ENCODE measurements at places on chromosomes 1 and 21.

DNA sequence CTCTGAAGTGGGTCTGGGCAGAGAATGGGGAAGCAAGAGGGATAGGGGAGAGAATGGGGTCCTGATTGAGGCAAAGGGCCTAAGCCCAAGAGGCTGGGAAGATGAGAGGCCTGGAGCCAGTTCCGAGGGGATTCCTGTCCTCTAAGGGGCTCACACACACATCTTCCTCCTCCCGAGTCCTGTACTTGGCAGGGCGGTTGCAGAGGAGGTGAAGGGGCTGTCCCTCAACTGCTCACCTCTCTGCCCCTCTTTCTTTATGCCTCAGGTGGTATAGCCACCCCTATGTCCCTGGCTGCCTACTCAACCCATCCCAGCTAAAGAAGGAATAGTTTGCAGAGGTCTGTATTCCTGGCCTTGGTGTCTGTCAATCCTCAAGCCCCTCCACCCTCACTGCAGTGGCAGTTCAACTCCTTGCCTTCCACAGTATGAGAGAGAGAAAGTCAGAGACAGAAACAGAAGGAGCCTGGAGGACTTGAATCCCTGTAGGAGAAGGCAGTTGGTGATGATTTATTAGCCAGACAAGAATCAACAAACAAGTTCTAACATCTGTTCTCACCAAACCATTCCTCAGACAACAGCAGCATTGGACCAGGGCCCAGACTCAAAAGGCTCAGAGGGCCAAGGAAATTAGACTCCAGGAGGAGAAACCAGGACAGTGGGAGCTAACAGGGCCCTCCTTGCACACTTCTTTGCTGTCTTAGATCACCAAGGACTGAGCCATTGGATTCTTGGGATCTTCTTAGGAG is 10.7 kb downstream of the SH2D2A start:
- no peak for DNase-seq

DNA sequence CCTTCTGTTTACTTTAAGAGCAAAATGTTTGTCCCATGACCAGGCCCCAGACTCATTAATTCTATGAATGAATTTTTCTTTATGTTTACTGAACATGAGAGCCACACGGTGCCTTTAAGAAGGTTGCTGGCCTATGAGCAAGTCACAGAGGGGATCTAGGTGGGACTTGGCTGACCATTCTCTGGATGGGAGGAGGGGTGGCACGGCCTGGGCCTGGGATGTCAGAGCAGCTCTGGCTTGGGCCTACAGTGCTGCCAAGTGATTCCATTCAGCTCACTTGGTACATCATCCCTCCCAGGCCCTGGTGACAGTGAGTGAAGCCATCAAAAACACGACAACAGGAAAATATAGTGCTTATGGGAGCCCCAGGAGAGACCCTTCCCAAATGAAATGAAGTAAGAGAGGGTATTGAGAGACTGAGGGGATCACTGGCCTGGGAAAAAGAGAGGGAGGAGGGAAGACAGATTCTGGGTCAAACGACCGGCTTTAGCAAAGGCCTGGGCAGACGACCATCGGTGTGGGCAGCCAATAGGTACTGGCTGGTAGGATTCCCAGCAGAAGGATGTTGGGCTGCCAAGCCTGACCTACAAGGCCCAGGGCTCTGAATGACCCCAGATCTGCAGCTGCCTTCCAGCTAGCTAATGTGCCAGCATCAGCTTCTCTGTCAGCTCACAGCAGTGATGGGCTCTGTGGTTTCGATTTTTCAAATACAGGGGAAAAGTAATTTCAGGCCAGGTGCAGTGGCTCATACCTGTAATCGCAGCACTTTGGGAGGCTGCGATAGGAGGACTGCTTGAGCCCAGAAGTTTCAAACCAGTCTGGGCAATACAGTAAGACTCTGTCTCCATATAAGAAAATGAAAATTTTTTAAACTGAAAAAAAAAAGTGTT is 3.3 kb downstream of the TMEM53 start:
- no peak for DNase-seq

- no peak for DNase-seq
Measured at GRCh38 chr1:35599411-35599810, 26.3 kb downstream of the TFAP2E start.

DNA sequence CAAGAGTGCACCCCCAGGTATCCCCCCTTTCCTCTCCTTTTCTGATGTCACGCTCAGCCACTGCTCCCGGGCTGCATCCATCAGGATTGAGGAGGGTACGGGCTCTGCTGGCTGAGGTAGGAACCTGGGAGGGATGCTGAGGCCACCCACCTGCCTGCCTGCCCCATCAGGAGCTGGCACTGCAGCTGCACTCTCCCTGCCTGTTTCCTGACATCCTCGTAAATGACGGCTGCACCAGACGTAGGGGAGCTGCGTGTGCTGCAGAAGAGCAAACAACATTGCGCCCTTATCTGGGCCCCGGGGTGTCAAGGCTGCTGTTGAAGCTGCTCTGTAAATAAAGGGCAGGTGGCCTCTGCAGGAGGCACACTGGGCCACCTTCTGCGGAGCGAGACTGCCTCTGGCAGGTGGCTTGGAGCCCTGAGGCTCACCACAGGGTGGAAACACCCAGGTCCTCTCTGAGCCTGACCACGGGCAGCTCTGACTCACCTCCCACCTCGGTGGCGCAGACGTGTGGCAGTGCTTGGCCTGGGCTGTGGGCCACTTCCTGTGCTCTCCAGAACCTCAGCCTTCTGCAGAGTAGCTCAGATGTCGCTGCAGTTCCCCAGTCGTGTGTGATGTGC is 30.9 kb downstream of the SNAP47 start:
- DNase-seq, result peak; percentile 66

DNA sequence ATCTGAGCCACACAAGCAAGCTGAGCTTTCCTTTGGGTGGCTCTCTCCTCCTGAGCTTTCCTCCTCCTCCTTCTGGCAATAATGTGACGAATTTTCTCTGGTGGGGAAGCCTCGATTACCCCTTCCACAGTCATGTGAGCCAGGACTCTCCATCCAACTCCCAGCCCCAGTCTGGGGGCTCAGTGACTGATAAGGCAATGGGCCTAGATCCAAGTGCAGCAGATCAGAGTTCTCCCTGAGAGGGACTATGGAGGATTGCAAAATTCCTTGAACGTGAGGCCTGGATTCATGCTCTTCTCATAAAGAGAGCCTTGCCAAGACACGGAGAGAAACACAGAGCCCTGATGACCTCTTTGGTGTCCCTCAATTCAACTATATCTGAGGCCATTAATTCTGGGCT is 31.3 kb upstream of the TRIM67 start:
- no peak for DNase-seq

- DNase-seq, result no peak
Measured at GRCh38 chr1:30751830-30752650, 5.5 kb downstream of the LAPTM5 start.

GRCh38 chr1:5752746-5753548 is 239.3 kb downstream of the NPHP4 start:
- DNase-seq, result no peak

GRCh38 chr1:204730826-204731459 is 45.4 kb upstream of the LRRN2 start:
- no peak for DNase-seq

DNA sequence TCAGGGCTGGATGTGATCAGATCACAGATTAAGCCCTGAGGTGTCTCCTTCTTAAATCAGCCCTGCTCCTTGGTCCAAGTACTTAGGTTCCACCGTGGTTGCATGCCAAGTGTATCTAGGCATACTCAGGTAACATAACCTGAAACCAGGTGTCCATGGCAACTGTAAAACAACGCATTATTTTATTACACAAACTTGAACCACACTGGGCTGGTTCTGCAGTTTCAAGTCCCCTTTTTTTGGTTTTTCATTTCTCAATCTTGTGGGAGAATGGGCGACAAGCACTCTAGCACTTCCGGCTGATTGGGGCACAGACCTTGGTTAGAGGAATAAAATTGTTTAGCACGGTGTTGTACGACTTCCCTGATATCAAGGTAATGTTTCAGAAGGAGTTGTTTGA is 65.2 kb downstream of the GBP6 start:
- no peak for DNase-seq

DNA sequence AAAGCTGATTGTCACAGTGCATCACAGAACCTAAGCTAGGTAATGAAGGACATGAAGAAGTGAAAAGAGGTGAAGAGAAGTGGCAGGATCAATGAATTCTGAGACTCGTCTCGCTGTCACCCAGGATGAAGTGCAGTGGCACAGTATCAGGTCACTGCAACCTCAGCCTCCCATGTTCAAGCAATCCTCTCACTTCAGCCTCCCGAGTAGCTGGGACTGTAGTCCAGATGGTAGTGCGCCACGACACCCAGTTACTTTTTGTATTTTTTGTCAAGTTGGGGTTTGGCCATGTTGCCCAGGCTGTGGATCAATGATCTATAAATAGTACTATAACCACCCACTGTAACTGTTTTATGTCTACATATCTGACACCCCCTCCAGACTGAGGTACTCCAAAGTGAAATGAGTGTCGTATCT is 33.1 kb downstream of the PTP4A2 start:
- DNase-seq, result no peak

- DNase-seq, result no peak
Measured at GRCh38 chr1:14517841-14518180, 80.7 kb upstream of the KAZN start.

DNA sequence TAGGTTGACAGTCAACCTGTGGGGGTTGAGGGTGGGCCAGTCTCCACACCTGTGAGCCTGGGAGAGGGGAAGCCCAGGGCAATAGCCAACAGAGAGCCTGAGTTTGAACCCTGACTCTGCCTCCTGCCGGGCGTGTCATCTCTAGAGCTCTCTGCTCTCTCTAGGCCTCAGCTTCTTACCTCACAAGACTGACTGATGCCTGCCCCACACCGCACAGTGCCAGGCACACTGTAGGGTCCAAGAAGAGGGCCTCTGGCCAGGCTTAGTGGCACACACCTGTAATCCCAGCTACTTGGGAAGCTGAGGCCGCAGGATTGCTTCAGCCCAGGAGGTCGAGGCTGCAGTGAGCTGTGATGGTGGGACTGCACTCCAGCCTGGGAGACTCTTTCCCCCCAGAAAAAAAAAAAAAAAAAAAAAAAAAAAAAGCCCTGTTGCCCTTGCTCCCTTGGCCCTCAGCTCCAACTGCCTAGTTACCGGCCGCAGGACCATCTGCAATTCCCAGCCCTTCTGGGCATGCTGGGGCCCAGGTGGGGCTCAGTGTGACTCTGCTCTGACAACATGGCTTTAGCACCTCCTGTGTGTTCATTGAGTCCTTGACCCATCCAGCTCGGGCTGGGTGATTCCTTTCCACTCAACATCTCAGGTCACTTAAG is 25.1 kb downstream of the GRHL3 start:
- DNase-seq, result no peak

DNA sequence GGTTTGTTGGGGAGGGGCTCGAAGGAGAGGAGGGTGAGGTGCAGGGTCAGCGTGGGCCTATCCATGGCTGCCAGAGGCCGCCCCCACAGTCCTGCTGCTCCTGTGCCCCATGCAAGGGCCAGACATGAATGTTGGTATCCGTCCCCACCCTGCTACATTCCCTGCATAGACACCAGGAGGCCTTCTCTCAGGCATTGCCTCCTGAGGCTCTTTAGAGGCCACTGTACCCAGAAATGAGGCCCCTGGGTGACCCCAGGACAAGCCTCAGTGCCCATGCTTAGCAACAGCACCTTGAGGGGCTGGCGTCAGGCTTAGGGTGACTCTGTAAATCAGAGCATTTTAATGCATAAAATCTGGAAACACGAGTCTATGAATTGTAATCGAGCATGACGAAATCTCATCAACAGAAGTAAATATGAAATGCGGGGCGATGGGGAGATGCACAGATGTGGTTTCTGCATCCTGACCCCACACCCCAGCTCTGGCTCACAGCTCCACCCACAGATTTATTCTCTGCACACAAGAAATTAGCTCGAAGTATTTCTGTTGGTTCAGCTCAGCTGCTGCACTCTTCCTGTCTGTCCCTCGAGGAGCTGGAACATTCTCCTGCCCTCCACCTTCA is 124.0 kb upstream of the CSF3R start:
- DNase-seq, result no peak

GRCh38 chr1:201573030-201573429 is 34.1 kb downstream of the NAV1 start:
- no peak for DNase-seq

DNA sequence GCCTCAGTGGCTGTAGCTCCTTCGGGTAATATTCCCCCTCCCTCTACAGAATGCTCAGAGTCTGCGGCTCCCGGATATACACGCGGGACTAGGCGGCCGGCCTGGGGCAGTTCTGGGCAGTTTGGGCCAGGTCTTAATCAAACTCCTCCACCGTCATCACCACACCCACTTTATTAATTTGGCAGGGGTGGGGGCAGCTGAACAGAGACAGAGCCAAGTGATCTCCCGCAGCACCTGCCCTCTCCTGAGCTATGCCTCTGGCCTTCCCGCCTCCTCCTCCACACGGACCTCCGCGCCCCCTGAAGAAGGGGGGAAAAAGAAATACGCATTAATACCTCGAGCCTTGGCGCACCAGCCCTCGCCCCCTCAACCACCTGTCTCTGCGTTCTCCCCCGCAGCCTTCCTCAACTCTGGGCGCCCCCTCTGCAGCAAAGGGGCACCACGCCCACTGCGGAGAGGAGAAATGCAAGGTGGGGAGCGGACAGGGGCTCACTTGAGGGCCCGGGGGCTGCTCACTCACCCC is 42.6 kb downstream of the CD34 start:
- DNase-seq, result no peak

DNA sequence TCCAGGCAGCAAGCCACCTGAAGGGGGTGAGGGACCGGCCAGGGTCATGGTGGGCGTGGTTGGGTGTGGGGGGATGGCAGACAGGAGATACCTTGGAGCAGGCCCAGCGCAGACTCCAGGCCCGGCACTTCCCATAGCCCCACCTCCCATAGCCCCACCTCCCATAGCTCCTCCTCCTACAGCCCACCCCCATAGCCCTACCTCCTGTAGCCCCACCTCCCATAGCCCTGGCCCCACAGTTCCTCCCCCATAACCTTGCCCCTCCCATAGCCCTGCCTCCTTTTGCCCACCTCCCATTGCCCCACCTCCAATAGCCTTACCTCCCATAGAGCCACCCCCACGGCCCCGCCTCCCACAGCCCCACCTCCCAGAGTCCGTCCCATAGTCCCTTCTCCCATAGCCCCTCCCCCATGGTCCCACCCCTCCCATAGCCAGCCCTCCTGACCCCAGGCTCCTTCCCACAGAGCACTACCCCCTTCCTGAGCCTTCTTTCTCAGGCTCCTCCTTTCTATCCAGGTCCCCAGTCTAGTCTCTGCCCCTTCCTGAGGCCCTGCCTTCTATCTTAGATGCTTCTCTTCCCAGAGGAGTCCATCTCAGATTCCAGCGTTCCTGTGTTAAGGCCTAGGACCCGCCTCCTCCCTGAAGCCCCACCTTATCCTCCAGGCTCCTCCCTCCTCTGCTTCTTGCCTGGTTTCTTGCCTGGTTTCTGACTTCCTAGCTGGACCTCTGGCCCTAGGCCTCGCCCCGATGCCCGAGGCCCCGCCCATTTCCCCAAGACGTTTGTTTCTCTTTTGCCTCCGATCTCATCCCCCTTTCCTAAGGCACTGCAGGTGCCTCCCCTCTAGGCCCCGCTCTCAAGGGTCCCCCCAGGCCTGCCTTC is 46.8 kb downstream of the PTPRU start:
- no peak for DNase-seq

GRCh38 chr1:114149211-114149610 is 4.5 kb downstream of the SYT6 start:
- DNase-seq, result no peak

DNA sequence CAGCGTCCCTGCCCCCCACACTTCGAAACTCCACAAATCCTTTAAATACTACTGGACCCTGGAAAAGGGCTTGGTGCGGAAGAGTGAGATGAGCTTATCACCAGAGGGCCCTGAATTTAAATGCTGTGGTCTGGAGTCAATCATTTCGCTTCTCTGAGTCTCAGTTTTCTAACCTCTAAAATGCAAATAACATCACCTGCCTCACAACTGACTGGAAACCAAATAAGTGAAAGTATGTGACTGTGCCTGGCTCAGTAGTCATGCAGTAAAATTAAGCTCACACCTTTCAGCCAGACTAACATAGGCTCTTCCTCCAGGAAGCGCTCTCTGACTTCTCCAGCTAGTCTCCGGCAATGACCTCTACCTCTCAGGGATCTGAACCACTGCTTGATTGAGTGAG is 4.2 kb downstream of the GJA4 start:
- no peak for DNase-seq

Measured in stimulated activated CD8-positive, alpha-beta memory T cell treated with anti-CD3 and anti-CD28 coated beads, Interleukin-4, amount 100 ng/mL, for 24 hours (primary cell).